Body of pancreas (tissue), 4 donors: ENCODE measurements at places on chromosomes 7 and 10.
A peak's percentile ranks its signal among the peaks of the same experiment; 100 is the strongest.

DNA sequence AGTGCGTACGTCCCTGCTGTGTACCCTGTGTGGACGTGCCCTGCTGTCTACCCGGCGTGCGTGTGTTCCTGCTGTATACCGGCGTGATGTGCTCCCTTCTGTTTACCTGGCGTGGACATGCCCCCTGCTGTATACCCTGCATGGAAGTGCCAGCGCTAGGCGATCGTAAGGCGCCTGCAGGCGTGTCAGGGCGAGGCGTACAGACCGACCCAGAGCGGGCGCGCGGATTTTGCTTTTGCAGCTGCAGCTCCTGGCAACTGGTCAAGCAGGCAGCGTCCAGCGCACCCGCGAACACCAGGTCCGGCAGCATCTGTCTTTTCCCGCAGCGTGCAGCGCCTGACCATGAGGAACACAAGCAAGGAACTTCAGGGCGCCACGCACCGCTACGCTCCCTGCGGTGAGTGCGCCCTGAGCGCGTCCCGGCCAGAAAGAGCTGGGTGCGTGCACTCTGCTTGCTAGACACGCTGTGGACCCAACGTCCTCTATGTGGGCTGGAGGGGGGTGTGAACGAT, 680 bp downstream of the C7orf57 start:
- no peaks in the 10 kb centered on the region for H3K36me3 ChIP-seq
- peak overlapping the region; percentile 39 for H3K4me3 ChIP-seq
- H3K4me1 ChIP-seq, result peaks cover 10% of the 10 kb centered on the region
- no peak overlapping the region for H3K27ac ChIP-seq
- H3K27me3 ChIP-seq, result peaks cover 9% of the 10 kb centered on the region

DNA sequence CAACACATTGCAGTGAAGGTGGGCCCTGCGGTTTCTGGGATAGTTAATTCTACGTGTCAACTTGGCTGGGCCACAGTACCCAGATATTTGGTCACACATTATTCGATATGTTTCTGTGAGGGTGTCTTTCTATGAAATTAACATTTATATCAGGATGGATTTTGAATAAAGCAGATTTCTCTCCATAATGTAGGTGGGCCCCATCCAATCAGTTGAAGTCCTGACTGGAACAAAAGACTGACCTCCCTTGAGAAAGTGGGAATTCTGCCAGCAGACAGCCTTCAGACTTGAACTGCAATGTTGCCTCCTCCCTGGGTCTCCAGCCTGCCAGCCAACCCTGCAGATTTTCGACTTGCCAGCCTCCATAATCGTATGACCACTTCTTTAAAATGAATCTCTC, 420.6 kb downstream of the PLXNA4 start:
- no peak for DNase-seq
- H3K4me1 ChIP-seq, result no peaks in the 10 kb centered on the region
- H3K27me3 ChIP-seq, result no peaks in the 10 kb centered on the region
- H3K36me3 ChIP-seq, result no peaks in the 10 kb centered on the region
- H3K27ac ChIP-seq, result no peak overlapping the region

DNA sequence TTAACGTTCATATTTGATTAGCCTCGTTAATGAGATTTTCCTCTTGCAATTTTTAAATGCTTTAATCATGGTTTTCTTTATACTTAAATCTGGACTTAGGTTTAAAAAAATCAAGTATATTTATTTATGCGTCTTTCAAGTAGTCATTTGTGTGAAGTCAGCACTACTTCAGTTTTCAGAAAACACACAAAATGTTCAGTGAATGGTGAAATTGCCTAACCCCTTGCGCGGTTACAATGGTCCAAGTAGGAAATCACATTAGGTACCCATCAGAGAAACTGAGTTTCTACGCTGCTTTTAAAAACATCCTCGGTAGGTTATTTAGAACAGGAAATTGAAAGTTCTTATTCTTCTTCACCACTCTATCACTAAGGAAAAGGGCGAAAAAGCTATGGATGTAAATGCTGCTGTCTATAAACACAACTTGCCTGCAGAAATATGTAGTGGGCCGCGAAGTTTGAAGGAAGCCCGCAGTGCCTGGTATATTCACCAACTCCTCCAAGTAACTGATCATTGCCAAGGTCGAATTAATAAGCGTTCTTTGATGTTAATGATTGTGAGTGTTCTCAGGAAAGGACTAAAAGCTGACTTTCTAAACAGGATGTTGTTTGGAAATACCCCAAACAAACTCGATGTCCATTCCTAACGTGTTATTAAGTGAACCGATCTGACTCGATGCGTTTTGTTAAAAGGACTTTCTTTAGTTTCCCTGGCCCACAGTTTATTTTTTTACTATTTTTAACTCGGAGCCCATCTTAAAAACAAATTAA, 1.0 kb downstream of the SYPL1 start:
- no peaks in the 10 kb centered on the region for H3K27me3 ChIP-seq
- H3K4me3 ChIP-seq, result peak overlapping the region; percentile 41
- peaks cover 30% of the 10 kb centered on the region for H3K4me1 ChIP-seq
- H3K36me3 ChIP-seq, result no peaks in the 10 kb centered on the region

GRCh38 chr7:20350996-20351692, 20.4 kb downstream of the ITGB8 start:
- peak overlapping the region; percentile 31 for H3K27ac ChIP-seq
- H3K4me3 ChIP-seq, result no peak overlapping the region
- H3K36me3 ChIP-seq, result no peaks in the 10 kb centered on the region
- H3K4me1 ChIP-seq, result peaks cover 7% of the 10 kb centered on the region
- H3K27me3 ChIP-seq, result no peaks in the 10 kb centered on the region
- no peak for DNase-seq

GRCh38 chr7:88317422-88317821, 10.7 kb upstream of the STEAP4 start:
- no peaks in the 10 kb centered on the region for H3K27me3 ChIP-seq

DNA sequence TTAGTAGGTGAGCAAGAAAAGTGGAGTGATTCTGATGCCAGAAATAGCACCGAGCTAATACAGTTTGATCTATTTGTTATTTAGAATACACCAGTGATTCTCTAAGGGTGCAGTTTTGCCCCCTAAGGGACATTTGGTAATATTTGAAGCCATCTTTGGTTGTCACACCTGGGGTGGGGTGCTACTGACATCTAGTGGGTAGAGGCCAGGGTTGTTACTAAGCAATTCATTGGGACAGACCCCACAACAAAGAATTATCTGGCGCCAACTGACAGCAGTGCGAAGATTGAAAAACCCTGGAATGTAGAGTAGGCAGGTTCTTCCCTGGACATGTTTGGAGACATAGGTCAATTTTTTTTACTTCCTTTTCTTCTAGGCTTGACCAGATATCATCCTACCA, 14.6 kb downstream of the PALS2 start:
- no peaks in the 10 kb centered on the region for H3K27me3 ChIP-seq
- no peak overlapping the region for H3K27ac ChIP-seq
- peaks cover 22% of the 10 kb centered on the region for H3K4me1 ChIP-seq
- no peaks in the 10 kb centered on the region for H3K36me3 ChIP-seq
- DNase-seq, result no peak

DNA sequence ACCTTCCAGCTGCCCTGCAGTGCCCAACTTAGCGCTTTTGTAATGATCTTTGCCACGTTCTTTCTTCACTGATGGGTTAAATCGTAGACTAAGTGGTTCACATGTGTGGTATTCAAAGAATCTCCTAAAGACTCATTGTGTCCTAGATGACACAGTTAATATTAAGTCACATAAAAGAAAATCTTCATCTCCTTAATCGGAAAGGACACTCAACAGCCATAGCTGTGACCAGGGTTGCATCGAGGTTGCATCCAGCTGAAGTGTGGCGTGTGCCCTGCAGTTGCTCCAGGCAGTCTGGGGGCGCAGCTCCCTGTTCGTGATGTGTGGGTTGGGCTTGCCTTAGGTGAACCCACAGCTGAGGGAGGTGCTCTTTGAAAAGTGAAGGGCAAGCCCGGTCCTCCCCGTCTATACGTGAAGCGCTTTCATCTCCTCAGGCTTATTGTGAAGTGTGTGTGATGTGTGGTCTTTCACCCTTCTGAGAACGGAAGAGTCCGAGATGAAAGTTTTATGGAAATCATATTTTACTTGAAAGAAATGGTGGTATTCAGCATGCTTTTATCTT, 122.7 kb downstream of the TRRAP start:
- H3K4me1 ChIP-seq, result no peaks in the 10 kb centered on the region
- no peaks in the 10 kb centered on the region for H3K27me3 ChIP-seq
- H3K4me3 ChIP-seq, result no peak overlapping the region
- peaks cover 9% of the 10 kb centered on the region for H3K36me3 ChIP-seq

- H3K4me3 ChIP-seq, result no peak overlapping the region
- peak; percentile 62 for DNase-seq
- peak overlapping the region; percentile 74 for H3K27ac ChIP-seq
- H3K36me3 ChIP-seq, result no peaks in the 10 kb centered on the region
- H3K27me3 ChIP-seq, result no peaks in the 10 kb centered on the region
These were observed 49.7 kb downstream of the CPEB3 start for GRCh38 chr10:92241158-92241500.

DNA sequence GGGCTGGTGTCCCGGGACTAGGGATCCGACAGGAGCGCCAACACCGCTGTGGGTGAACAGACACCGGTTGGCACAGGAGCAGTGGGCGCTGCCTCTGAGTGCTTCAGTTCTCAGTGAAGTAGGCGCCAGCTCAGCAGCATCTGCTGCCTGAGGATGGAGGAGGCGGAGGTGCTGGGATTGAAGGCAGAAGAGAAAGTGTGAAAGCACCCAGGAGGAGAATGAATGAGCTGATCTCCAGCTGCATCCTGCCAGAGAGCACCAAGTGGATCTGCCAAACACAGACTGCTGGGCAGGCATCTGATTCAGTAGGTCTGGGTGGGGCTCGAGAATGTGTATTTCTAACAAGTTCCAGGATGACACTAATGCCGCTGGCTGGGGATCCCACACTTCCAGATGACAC, 74.5 kb downstream of the LANCL2 start:
- no peaks in the 10 kb centered on the region for H3K36me3 ChIP-seq
- no peaks in the 10 kb centered on the region for H3K4me1 ChIP-seq
- no peak overlapping the region for H3K27ac ChIP-seq
